ENCODE measurements at places on chromosomes 3 and 15.

DNA sequence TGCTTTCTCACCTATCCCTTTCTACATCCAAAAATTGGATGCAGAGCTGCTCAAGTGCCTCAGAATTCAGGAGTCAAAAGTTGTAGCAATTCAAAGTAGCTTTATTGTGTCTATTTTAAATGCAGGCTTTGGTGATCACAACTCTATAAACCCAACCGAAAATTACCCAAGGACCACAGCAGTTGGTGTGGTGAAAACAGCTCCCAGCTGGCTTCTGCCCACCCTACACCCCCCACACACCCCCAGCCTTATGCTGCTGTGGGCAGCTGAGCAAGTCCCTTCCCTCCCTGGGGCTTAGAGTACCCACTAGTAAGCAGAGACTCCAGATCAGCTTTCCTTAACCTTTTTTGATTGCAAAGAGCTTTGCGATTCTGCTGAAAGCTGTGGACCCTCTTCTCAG is 5.8 kb upstream of the HES1 start:
- no peak for DNase-seq

- no peak for DNase-seq
Measured at GRCh38 chr3:23252122-23252521, 49.0 kb downstream of the UBE2E2 start.

GRCh38 chr3:31050296-31050695 is 155.8 kb upstream of the GADL1 start:
- no peak for DNase-seq

- no peak for DNase-seq
Measured at GRCh38 chr15:73582851-73583379, 50.3 kb downstream of the NPTN start.

GRCh38 chr3:115651087-115651486 is 27.8 kb downstream of the GAP43 start:
- no peak for DNase-seq

DNA sequence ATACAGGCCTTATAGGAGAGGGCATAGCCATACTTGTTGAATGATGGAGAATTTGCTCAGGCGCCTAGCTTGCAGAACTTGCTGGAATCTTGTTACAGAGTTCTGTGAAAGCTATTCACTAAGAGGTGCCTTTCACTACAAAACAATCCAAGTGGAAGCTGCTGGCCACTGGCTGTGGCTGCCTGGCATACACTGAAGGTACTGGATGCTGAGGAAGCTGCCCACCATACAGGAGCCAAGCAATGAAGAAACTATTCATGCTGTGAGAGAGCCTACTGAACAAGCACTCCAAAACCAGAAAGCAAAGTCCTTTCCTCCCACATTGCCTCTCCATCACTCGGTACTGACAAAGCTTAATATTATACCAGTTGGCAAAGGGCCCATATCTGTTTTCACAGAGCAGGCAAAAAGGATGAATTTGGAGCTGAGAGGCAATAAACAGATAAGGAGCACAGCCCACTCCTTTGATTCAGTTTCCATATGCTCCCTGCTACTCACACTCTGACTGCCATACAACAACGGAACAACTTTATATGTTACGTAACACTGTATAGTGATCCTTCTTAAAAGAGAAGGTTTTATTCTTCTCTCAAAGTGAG is 192.6 kb upstream of the ALCAM start:
- no peak for DNase-seq

All from stimulated activated CD8-positive, alpha-beta memory T cell treated with anti-CD3 and anti-CD28 coated beads, Interleukin-2, amount 100 ng/mL, for 1 hour (primary cell).